ENCODE measurements at places on chromosomes 2 and 18.
A peak's percentile ranks its signal among the peaks of the same experiment; 100 is the strongest.

DNA sequence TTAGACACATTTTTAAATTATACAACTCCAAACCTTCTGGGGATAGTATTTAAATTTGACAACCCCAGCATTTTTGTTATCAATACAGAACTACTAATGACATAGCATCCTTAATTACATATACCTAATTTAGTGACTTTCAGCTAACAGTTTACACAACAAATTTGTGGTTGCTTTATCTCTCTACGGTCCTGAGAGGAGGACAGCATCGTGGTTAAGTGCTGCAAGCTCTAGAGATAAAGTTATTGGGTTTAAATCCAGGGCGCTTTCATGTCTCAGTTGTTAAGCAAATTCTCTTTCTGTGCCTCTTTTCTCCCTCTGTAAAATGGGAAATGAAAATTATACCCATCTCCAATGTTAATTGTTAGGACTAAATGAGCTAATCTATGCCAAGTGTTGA, 129.3 kb downstream of the METTL4 start:
- no peak for DNase-seq

DNA sequence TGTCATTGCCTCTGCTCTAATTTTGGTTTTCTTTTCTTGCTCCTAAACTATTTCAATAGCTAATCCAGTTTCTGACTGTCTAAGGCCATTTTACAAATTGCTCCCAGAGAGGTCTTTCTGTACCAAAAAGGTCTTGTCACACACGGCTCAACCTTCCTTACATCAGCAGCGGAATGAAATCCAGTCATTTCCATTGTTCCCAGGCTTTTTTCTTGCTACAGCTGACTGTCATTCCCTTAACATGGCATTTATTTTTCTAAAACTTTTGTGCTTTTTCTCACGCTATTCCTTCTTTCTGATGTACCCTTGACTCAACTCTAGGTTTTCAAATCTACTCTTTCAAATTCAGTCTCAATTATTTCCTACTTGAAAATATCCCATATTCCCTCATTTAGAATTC, 24.3 kb downstream of the FAM171B start:
- DNase-seq: no peak

- peak; percentile 62 for DNase-seq
These were observed 34.5 kb downstream of the TTLL4 start for GRCh38 chr2:218745160-218745558.

- DNase-seq: no peak
These were observed 2.8 kb downstream of the KYNU start for GRCh38 chr2:142880279-142880678.

GRCh38 chr2:224793946-224794345, 77.8 kb upstream of the CCDC195 start:
- no peak for DNase-seq

GRCh38 chr2:42103829-42104228, 56.0 kb downstream of the PKDCC start:
- no peak for DNase-seq

- no peak for DNase-seq
These were observed 47.2 kb upstream of the CCDC141 start for GRCh38 chr2:179097131-179097530.

GRCh38 chr2:186365406-186365805, 120.7 kb upstream of the ZC3H15 start:
- DNase-seq: no peak

DNA sequence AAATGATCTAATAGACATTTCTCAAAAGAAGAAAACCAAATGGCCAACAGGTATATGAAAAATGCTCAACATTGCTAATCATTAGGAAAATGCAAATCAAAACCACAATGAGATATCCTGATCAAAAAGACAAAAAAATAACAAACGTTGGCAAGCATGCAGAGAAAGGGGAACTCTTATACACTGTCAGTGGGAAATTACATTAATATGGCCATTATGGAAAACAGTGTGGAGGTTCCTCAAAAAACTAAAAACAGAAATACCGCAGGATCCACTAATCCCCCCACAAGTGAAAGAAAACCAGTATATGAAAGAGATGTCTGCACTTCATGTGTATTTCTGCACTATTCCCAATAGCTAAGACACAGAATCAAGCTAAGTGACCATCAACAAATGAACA, 57.7 kb upstream of the CTIF start:
- DNase-seq: no peak

DNA sequence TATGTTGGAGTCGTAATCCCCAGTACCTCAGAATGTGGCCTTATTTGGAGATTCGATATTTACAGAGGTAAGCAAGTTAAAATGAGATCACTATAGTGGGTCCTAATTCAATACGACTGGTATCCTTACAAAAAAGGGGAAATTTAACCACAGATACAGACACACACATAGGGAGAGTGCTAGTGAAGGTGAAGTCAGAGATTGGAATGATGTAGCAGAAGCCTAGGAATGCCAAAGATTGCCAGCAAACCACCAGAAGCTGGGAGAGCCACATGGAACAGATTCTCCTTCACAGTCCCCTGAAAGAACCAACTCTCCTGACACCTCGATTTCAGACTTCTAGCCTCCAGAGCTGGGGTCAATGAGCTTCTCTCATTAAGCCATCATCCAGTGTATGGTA, 17.7 kb upstream of the ACTR3 start:
- DNase-seq: no peak

DNA sequence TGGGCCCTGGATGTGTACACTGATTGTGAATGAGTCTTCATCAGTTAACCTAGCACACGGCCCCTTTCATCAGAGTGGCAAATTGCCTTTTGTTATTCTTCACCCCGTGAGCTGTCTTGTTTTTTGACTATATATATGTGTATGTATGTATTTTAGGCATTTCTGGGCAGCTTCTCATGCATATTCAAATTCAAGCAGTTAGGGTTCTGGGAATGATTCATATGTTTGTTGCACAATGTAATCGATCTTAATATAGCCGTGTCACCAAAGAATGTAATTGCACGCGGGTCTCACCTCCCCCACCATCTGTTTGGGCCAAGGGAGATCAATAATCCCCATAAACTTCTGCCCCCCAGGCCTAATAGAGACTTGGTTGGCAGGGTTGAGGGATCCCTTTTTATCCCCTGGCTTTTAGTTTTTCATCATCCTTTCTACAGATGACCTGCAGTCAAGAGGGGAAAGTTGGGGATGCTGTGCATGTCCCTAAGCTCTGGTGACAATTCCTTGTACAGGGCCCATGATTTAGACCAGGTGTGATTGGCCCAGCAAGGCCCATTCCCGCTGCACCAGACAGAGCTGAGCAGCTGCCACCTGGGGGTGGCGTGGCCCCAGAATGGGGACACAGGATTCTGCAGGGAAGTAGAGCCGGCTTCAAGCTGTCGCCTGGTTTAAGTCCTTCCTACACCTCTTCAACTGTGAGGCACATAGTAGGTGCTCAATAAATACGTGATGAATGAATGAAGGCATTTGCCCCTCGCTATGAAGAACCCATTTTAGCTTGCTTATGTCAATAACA, 19.2 kb downstream of the KCNF1 start:
- DNase-seq: no peak

Measured in vagina (tissue), 2 donors.